ENCODE measurements at places on chromosomes 3 and 15.

DNA sequence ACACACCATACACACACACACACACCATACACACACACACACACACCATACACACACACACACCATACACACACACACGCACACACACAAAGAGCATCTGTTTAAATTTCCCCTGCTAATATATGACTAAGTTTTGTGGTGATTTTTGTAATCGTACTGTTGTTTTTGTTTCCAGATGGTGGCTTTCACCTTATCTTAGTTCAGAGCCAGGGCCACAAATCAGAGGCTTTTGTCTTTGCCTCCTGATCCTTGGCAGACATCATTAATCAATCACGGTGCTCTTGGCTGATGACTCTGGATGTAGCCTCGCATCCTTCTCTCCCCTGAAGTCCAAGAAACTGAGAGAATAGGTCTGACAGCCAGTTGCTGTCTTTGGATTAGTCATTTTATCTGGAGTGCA lies 52.1 kb downstream of the EDEM1 start:
- no peak for DNase-seq

DNA sequence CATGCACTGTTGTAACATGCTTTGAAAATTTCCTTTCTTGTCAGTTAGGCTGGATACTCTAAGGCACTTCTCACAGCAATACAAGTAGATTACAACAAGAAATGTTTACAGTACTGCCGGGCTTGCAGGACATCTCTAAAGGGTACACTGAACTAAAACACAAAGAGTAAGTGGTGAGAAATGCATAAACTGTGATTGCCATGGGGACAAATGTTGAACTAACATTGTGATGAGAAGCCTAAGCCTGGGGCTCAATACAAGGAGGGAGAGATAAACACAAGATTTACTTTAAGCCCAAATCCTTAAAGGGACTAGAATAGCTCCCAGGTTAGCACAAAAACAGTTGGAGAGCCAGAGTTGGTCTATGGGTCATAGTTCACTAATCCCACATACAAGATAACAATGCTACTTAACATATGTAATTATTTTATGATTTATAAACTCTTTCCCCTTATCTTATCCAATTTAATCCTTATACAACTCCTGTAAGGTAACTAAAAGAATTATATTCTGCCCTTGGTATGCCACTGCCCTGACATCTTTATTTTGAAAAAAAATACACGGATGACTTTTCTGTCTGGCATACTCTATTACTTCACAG lies 126.9 kb downstream of the THRB start:
- no peak for DNase-seq

- DNase-seq: no peak
Observed at GRCh38 chr3:184419171-184419570, 39.3 kb downstream of the CHRD start.

DNA sequence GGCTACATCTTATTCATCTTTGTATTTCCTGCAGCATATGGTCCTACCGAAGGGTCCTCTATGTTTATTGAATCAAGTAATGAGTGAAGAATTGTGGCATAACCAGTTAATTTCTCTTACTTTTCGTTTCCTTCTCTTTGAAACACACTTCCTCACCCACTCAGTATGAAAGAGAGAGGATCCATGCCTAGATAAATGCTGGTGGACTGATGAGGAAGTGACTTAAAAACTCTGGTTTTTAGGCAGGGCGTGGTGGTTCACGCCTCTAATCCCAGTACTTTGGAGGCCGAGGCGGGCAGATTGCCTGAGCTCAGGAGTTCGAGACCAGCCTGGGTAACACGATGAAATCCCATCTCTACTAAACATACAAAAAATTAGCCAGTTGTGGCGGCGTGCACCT lies 2.2 kb upstream of the MB21D2 start:
- no peak for DNase-seq

DNA sequence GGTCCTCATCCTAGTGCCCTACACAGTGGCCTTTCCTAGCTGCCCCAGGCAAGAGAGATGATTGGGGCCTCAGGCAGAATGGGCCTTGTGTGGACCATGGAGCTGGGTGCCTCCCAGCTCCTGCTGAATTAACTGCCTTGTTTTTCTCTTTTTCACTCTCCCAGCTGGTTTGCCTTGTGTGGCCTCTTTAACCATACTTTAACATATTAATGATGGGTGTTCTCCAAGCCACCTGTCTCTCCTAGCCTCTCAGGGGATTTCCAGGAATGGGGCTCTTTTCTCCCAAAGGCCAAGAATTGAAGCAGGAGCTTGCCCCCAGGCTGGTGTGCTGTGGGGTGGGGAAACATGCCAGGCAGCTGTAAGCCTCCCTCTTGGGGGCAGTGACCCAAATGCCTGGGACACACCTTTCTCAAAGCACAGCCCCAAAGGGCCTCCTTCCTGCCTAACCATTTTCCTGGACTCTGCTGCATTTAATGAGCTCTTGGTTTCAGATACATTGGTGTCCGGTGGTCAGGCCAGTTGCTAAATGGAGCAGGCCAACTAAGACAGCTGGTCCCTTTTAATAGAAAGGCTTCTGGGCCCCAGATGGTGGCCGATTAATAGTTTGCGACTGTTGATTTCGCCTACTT lies 5.6 kb downstream of the ALPK3 start:
- DNase-seq: no peak

- DNase-seq: no peak
Observed at GRCh38 chr3:68773401-68773800, 158.9 kb downstream of the TAFA4 start.

DNA sequence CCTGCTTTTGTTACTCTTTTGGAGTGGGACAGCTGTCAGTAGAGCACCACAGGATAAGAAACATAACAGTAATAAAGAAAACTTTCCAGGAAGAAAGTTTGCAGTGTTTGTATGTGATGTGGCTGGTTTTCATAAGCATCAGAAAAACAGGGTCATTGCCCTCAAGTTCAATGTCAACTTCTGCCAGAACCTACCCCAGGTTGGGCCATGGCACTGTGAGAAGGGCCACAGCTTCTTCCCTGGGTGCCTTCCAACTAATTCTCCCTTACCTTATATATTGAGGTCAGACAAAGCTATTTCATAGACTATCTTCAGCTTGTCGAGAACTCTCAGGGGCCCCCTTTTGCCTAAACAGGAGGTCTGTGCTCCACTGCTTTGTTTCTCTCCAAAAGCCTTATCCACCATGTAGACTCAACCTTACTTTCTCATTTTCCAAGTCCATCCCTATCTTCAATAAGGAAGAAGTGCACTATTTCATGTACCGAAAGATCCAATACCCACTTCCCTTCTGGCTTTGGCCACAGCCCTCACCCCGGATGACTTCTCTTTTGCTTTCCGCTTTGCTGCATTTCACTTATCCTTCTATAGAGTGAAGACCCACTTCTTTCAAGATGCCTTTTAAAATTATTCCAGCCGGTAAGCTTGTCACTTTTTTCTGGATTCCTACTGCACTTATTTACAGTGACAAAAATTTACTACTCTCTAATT lies 38.2 kb upstream of the PLCL2 start:
- no peak for DNase-seq

- DNase-seq: no peak
Observed at GRCh38 chr3:61387817-61388216, 136.6 kb upstream of the FHIT start.

GRCh38 chr3:128555098-128555825 lies 62.3 kb upstream of the GATA2 start:
- DNase-seq: no peak

DNA sequence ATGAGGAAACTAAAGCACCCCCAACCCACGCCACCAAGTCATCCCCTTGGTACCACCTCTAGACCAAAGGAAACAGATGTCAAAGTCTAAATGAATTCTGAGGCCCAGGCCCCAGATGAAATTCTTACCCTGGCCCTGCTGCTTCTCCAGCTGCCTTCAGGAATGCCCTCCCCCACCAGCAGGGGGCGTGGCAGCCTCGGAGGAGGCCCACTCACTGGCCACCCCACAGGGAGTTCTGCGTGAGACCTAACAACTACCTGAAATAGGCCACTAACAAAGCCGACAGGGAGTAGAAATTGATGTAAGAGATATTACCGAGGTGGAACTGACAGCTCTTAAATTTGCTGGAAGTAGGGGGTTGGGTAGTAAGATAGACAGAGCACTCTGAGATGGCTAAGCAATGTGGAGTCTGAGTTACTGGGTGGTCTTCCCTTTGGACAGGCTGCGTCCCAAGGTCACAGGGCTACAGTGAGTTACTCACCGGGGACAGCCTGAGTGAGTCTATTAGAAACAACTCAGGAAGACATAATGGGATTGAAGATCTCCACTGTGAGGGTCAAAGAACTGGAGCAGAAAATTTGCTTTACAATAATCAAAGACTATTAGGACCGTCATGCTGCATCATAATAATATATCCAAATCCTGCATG lies 240.7 kb downstream of the SHOX2 start:
- DNase-seq: peak; percentile 11

GRCh38 chr15:40563426-40563825 lies 1.4 kb downstream of the CCDC32 start:
- no peak for DNase-seq

DNA sequence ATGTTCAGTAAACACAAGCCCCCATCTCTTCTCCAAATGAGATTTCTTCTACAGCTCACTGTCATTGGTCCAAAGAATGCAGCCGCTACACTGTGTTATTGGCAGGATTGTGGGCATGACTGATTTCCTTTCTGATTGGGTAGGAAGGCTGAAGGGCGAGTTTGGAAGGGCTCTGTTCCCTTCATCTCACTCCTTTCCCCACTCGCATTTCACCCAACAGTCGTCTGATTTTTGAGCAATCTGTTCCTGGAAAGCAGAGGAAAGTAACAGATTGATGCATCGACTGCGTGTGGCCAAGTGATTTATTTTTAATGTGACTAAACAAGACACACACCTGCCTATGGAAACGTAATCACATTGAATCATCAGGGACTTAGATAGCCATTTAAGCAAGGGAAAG lies 55.5 kb downstream of the NOX5 start:
- DNase-seq: no peak

DNA sequence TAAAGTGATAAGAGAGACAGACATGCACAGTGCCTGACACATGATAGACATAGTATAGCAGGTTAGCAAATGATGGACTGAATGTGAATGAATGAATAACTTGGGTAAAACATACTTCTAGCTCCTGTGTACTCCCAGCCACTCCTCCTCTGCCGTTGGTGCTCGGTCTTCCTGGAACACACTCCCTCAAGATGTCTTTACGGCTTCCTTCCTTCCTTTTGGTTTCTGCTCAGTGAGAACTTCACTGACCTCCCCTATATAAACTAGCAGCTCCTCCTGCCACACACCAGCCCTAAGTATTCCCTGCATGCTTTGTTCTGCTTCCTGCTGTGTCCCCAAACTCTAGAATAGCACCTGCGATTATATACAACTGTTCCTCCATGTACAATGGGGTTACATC lies 50.2 kb downstream of the RAD54L2 start:
- DNase-seq: no peak

DNA sequence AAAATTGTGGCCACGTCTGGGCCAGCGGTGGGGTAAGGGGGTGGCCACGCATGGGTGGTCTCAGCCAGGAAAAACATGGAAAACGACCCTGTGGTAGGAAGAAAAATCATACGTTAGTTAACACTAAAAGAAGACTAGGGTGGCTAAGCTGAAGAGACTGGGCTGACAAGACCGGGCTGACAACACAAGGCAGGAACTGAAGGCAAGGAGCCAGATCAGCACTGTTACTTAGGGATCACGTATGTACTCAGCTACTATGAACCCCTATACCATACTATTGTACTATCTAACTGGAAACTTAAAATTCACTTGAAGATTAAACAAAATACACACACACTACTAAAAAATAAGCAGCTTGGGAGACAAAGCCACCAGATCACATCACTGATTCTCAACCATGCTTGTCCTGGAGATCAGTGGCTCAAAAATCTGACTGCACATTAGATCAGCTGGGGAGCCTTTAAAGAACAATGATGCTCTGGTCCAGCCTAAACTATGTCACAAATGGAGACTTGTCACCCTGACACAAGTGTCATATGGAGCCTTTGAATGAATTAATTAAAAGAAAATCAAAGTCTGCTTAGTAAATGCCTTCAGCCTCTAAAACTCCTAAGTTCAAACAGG lies 442.2 kb downstream of the SHQ1 start:
- DNase-seq: no peak

GRCh38 chr15:50320504-50320903 lies 34.5 kb downstream of the GABPB1 start:
- no peak for DNase-seq

DNA sequence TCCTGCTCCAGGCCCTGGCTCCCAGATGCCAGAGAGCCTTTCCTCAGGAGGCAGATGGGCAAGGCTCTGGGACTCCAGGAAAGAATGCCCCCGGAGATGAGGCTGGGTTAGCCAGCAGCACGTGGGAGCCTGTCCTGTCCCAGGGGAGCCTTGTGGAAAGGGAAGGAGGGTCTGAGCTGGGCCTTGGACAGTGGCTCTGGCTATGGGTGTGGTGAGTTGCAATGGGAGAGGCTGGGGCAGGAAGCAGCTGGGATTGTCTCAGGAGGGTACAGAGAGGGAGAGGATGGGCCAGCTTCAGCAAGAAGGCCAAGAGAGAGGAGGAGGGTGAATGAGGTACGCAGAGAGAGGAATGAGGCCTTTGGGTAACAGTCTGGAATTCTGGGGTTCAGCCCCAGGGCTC lies 17.4 kb upstream of the CACNA2D2 start:
- no peak for DNase-seq

GRCh38 chr3:43759297-43759782 lies 68.6 kb downstream of the ABHD5 start:
- DNase-seq: peak; percentile 17

GRCh38 chr15:37903919-37904625 lies 30.4 kb upstream of the TMCO5A start:
- DNase-seq: no peak

GRCh38 chr15:31267161-31268107 lies 59.2 kb upstream of the KLF13 start:
- peak; percentile 15 for DNase-seq

GRCh38 chr3:14565868-14566588 lies 25.9 kb upstream of the GRIP2 start:
- DNase-seq: no peak

GRCh38 chr3:76765511-76765910 lies 274.4 kb upstream of the ROBO2 start:
- DNase-seq: peak; percentile 98

DNA sequence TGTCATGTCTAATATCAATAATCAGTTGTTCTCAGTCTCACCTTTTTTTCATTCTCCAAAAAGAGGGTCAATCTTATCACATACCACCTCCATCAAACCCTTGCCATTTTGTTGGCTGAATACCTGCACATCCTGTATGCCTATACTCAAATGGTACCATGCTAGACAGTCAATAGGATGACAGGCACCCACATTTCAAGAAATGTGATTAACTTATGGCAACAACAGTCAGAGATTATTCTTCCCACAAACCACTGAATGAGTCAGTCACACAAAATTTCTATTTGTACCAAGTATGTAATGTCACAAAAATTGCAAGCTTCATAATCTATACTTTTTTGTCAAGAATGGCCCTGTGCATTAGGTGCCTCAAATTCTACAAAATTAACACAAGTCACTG lies 5.1 kb upstream of the SLC27A2 start:
- DNase-seq: no peak

- DNase-seq: no peak
Observed at GRCh38 chr3:54888873-54889272, 39.0 kb downstream of the LRTM1 start.

- DNase-seq: peak; percentile 56
Observed at GRCh38 chr3:42780892-42781700, 8.0 kb upstream of the CCDC13 start.

Measured in SHP77 (cell line).